ENCODE measurements at places on chromosomes 13 and 19. TPM values are rescaled to one million over a fixed set of nuclear protein-coding genes. Genes with fewer than 3 reads are reported as not detected.

GRCh38 chr19:39846678-39847486 lies 703 bp upstream of the FBL start:
- peaks cover 41% of the 10 kb centered on the region for H3K4me1 ChIP-seq
- peak overlapping the region; percentile 95 for H3K27ac ChIP-seq
- H3K27me3 ChIP-seq = peaks cover 3% of the 10 kb centered on the region
- no peak for DNase-seq
- H3K36me3 ChIP-seq = peaks cover 13% of the 10 kb centered on the region

- H3K27ac ChIP-seq = no peak overlapping the region
- no peaks in the 10 kb centered on the region for H3K36me3 ChIP-seq
- no peak overlapping the region for H3K4me3 ChIP-seq
- peaks cover 10% of the 10 kb centered on the region for H3K27me3 ChIP-seq
Measured at GRCh38 chr13:98632961-98633360, 56.1 kb upstream of the STK24 start.

DNA sequence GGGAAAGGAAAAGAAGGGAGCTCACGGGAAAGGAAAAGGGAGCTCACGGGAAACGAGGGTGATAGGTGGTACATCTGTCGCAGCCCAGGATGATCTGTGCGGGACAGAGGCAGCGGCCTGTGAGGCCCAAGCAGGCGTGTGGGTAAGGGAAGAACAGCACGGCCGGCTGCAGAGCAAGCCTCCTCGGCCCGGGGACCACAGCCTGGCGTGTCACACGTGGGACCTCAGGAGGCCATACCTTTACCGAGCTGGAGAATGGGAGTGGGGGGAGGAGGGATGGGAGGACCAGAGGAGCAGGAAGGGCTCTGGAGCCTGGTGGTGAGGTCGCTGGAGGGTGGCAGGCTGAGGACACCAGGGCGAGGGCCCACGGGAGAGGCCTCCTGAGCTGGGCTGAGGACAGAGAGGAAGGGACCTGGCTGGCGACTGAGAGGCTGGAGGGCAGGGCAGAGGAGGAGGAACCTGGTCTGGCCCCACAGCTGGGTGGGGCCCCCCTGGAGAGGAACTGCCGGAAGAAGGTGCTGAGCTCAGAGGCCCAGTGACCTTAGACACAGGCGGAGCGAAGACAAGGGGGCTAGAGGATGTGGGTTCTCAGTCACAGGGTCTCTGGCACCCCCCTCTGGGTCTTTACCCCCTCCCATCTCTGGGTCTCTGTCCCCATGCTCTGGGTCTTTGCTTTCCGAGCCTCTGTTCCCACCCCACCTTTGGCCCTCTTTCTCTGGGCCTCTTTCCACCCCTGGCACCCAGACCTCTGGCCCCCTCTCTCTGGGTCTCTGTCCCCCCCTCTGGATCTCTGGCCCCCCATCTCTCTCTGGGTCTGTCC lies 2.9 kb upstream of the FTL start:
- no peaks in the 10 kb centered on the region for H3K27me3 ChIP-seq
- H3K27ac ChIP-seq = peak overlapping the region; percentile 95
- H3K4me1 ChIP-seq = peaks cover 59% of the 10 kb centered on the region
- no peak for DNase-seq
- peaks cover 26% of the 10 kb centered on the region for H3K36me3 ChIP-seq

The CSNK1A1L gene
- not detected for total RNA-seq

The ZNF43 gene
- total RNA-seq = 29.9 TPM

Data from activated T-helper 1 cell treated with anti-CD3 and anti-CD28 coated beads, Interleukin-12 subunit alpha, Interleukin-12 subunit beta, Interleukin-2, Interleukin-4 antibody, amounts not matched to agents 30 ng/mL and 10 ng/mL and 1 ng/mL, durations not matched to agents 14 hours and 24 hours and 36 hours (primary cell).